ENCODE measurements at places on chromosomes 16 and 17. TPM values are rescaled to one million over a fixed set of nuclear protein-coding genes. Genes with fewer than 3 reads are reported as not detected.

The USP10 gene
- 177 TPM for total RNA-seq

- no peak for DNase-seq
These were observed 48.1 kb upstream of the KSR1 start for GRCh38 chr17:27407916-27408864.

The TEKT3 gene
- total RNA-seq, result not detected

DNA sequence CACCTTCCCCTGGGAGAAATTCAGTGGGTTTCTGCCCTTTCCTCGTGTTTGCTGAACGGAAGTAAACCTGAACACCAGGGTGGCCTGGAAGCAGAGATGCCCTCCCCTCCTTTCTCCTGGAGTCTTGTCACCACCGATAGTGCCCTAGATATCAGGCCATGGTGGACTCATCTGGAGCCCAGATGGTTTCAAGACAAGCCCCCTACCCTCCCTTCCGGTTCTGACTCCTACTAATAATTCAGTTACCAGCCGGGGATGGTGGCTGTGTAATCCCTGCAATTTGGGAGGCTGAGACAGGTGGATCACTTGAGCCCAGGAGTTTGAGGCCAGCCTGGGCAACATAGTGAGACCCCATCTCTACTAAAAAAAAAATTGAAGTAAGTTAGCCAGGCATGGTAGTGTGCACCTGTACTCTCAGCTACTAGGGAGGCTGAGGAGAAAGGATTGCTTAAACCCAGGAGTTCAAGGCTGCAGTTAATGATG is 2.4 kb downstream of the ZNF469 start:
- DNase-seq, result no peak

GRCh38 chr17:82334204-82334621 is 647 bp upstream of the SECTM1 start:
- no peak for DNase-seq

GRCh38 chr17:75881678-75882454 is 3.5 kb upstream of the TRIM47 start:
- no peak for DNase-seq

GRCh38 chr16:49757559-49758069 is 98.3 kb downstream of the ZNF423 start:
- no peak for DNase-seq

GRCh38 chr17:29674281-29674680 is 51.6 kb upstream of the CORO6 start:
- no peak for DNase-seq

- DNase-seq, result no peak
These were observed 413.4 kb downstream of the KCNJ2 start for GRCh38 chr17:70582777-70583176.

The CYB561 gene
- 1.7 TPM for total RNA-seq

The KLHL36 gene
- 36.7 TPM for total RNA-seq

DNA sequence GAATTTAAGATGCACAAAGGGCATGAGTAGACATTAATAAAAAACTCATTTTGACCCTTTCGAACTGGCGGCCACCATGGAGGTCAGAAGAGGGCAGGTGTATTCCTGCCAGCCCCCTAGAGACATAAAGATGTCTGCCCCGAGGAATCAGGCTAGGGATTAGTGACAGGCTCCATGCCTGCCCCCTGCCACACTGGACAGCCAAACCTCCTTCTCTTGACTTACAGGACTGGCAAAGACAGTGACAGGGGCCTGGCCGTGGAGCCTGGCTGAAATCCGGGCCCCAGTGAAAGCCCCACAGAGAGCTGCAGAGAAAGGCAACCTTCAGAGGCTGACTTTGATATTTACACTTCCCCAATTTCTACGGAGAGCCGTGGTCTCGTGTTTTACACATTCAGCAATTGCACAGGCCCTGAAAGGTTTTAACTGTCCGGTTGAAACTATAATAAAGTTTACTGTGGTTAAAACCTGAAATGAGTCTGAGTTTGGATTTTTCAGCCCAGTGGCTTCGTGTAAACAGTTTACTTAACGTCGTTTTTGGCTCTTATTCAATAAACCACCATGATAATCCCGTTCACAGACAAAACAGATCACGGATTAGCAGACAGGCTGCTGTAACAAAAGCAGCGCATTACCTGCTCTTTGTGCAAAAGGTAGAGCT is 243.9 kb upstream of the MYOCD start:
- DNase-seq, result no peak

- DNase-seq, result no peak
These were observed 23.6 kb downstream of the ALOX15B start for GRCh38 chr17:8062435-8062806.

DNA sequence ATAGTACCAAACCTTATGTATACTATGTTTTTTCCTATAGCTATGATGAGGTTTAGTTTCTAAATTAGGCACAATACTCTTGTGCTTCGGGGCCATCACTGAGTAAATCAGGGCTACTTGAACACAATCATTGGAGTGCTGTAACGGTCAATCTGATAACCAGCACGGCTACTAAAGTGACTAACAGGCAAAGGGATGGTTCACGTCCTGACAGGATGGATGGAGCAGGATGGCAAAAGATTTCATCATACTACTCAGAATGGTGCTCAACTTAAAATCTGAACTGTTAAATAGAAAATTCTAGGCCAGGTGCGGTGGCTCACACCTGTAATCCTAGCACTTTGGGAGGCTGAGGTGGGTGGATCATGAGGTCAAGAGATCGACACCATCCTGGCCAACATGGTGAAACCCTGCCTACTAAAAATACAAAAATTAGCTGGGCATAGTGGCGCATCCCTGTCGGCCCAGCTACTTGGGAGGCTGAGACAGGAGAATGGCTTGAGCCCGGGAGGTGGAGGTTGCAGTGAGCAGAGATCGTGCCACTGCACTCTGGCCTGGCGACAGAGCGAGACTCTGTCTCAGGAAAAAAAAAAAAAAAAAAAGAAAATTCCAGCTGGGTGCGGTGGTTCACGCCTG is 7.0 kb downstream of the TUFM start:
- DNase-seq, result no peak

DNA sequence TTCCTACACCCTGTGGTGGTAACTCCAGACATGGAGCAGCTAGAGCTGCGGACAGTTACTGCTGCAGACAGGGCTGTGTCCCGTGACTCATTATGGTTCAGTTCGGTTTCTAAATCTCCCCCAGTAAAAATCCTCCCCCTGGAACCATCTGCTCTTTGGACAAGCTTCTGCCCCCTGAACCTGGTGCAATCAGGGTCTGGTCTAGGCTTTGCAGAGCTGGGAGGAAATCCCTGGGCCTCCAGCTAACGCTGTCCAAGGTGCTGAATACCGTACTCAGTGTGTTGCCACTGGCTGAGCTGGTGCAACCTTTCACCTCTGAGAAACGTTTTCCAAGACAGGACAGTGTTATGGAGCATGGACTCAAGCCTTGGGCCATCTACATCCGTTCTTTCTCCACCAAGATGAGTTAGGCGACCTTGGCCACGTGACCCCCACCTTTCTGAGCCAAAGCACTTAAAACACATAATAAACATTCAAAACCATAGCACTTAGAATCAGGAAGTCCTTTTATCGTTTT is 142.0 kb downstream of the CPPED1 start:
- peak; percentile 81 for DNase-seq

GRCh38 chr17:9488556-9488955 is 87.1 kb downstream of the STX8 start:
- DNase-seq, result no peak

DNA sequence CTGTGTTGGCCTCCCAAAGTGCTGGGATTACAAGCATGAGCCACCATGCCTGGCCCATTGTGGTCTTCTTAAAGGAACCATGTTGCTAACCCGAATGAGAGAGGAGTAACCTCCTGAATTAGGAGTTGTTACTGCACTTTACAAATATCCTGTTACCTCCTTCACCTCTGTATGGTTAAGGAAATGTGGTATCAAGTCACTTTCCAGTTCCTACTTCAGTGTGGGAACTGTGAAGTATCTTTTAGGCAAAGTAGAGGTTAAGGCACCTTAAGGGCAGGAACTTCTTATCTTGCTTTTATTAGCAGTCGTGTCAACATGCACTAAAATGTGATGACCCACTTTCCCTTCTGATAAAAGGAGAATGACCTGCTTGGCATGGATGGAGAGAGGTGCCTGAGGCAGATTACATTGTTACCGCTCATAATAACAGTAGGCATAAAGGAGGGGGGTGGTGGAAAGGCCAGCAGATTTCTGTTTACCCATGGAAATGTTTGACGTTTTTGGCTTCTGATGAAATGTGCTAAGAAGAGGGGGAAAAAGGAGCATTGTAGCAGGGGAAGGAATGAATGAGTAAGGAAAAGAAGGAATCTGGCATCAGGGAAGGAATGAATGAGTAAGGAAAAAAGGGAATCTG is 28.5 kb downstream of the FTO start:
- no peak for DNase-seq

GRCh38 chr17:80588702-80589383 is 44.2 kb downstream of the RPTOR start:
- no peak for DNase-seq

DNA sequence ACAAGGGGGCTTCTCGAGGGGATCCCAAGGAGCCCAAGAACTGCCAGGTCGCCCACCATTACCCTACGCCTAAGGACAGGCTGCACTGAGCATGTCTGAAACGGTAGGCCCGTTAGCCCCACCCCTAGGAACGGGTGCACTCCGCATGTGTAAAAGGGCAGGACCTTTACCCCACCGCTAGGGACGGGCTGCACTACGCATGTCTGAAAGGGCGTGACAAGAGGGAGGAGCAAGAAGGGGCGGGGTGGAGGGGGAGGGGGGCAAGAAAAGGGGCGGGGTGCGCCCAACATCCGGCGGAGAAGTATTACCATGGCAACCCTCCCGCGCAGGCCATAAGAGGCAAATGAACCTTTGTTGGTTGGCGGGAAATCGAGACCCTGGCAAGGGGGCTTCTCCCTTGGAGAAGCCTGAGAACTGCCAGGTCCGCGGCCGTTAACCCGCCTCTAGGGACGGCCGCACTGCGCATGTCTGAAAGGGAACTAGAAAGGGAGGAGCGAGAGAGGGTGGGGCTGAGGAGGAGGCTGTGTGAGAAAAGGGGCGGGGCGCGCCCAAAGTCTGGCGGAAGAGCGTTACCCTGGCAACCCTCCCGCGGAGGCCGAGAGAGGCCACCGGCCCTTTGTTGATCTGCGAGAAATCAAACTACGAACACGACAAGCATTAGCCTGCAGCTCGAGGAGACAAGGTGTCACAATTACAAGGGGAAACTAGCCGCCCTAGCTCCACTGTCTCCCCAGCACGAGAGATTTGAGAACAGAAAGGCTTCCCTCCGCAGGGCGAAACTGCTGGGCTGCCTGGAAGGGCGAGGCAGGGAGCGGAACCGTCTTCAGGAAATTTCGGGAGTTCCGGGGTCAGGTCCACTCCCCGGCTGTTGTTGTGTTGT is 2046.8 kb downstream of the TP53TG3F start:
- DNase-seq, result peak; percentile 14

GRCh38 chr17:60039847-60040442 is 38.8 kb downstream of the HEATR6 start:
- DNase-seq, result no peak

DNA sequence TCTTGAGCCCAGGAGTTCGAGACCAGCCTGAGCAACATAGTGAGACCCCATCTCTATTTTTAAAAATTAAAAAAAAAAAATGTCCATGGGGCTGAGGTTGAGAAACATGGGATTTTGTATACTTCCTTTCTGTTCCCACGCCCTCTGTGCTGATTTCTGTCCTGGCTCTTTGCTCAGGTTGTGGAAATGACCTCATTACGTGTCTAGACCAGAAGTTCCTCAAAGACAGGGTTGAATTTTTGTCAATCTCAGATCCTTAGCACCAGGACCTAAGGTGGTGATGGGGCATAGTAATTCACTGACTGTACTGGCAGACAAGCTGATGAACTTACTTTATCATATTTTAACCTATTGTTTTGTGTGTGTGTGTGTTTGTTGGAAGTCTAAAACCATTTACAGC is 11.2 kb upstream of the HNF1B start:
- no peak for DNase-seq

- peak; percentile 86 for DNase-seq
These were observed 26.5 kb upstream of the NF1 start for GRCh38 chr17:31068291-31068690.

GRCh38 chr16:9874219-9874618 is 308.0 kb downstream of the GRIN2A start:
- no peak for DNase-seq

GRCh38 chr17:35390663-35391062 is 17.2 kb upstream of the SLFN11 start:
- no peak for DNase-seq

DNA sequence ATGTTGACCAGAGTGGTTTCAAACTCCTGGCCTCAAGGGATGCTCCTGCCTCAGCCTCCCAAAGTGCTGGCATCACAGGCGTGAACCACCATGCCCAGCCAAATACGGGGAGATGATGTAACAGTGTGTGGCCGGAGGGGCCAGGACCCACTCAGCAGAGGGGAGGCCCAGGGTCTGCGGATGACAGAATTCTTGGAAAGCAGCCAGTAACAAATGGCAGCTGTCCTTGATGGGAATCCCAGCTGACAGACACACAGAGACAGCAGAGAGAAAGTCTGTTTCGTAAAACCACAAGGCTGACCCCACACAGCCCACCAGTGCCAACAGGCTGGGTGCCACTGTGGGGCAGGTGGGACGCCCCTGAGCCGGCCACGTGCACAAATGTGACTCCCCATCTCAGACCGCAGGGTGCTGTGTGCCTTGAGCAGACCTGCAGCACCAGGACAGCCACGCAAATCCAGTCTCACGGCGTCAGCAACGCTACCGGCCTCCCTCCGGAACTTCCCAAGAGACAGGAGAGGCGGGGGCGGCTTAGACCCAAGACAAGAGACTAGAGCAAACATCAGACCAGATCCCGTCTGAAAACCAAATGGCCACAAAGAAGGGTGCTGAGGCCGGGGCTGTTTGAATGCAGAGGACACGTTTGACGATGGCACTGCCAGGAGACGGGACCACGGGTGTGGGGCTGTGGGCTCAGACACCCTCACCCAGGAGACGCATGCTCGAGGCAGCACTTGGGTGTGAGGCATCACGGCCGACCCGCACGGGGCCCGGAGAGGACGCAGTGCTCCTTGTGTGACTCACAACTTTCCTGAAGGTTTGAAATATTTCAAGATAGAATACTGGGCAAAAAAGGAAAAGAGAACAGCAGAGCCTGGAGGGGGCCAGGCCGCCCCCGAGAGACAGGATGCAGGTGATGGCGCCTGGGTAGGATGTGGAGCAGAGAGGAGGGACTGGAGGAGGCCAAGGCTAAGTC is 24.6 kb downstream of the CTU2 start:
- DNase-seq, result no peak

DNA sequence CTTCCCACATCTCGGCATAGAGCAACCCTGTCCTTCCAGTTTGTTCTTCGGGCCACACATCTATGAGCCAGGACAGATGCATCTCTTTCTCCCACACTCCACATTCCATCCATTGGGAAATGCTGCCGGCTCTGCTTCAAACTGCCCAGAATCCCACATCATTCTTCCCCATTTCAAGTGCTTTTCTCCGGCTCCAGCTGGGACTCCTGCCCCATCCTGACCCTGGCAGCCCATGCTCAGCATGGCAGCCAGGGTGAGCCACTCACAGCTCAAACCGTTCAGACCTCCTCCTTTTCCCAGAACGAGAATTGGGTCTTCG is 132.8 kb upstream of the SDK2 start:
- DNase-seq, result no peak

All from activated CD4-positive, alpha-beta T cell treated with anti-CD3 and anti-CD28 coated beads, Interleukin-2, amount 10 ng/mL, durations not matched to agents 24 days and 14 days (primary cell).